Peyer's patch (tissue), 4 donors: ENCODE measurements at places on chromosomes 16 and 17.

- no peak for DNase-seq
Measured at GRCh38 chr17:32445497-32445896, 1.2 kb downstream of the PSMD11 start.

DNA sequence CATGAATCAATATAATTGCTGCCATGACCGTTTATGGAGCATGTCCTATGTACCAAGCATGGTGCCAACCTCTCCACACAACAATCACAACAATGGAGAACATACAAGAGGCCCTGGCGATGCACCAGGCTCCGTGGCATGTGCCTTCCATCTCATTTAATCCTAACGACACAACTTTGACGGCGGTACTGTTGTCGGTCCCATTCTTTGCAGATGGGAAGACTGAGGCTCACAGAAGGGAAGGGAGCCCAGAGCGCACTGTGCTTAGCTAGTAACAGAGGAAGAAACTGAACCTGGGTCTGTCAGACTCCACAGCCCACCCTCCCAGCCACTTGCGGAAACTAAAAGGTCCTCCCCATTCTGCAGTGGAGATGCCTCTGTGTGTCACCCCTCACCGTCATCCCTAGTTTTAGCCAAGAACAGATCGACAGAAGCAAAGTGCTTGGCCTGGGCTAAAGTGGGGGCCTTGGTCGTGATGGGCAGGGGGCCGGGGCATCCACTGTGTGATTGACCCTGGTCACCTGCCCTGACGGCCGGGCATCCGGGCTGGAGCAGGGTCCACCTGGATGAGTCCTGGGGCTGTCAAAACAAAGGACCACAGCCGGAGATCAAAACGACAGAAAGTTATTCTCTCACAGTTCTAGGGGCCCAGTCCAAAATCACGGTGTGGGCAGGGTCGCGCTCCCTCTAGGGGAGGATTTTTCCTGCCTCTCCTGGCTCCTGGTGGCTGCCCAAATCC, 183.9 kb downstream of the C16orf95 start:
- DNase-seq = no peak

GRCh38 chr17:5563456-5563855, 20.9 kb downstream of the NLRP1 start:
- no peak for DNase-seq

GRCh38 chr17:2860045-2860444, 63.8 kb downstream of the RAP1GAP2 start:
- DNase-seq = no peak

GRCh38 chr17:43530288-43531081, 15.7 kb downstream of the ETV4 start:
- DNase-seq = no peak

GRCh38 chr17:66455060-66455459, 152.6 kb downstream of the PRKCA start:
- DNase-seq = no peak

DNA sequence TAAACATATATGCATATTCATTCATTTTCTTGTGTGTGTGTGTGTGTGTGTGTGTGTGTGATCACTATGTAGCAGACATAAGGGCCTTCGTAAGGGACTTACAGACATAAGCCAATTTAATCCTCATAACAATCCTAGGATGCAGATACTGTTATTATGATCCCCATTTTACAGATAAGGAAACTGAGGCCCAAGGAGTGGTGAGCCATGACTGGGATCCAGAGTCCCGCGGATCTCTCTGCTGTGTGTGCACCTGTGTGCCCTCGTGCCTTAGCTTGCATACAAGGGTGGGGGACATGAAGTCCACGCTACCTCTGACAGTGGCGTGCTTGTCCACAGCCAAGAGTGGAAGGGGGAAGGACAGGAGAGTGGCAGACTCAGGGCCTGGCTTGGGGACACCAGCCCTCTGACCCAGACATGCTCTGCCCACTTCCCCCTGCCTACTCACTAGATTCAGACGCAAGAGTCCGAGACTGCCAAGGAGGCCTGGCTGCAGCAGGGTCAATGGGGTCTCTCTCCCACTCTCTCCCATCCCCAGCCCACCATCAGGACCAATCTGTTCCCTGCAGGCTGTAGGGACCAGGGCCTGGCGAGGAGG, 9.8 kb upstream of the SMTNL2 start:
- no peak for DNase-seq

DNA sequence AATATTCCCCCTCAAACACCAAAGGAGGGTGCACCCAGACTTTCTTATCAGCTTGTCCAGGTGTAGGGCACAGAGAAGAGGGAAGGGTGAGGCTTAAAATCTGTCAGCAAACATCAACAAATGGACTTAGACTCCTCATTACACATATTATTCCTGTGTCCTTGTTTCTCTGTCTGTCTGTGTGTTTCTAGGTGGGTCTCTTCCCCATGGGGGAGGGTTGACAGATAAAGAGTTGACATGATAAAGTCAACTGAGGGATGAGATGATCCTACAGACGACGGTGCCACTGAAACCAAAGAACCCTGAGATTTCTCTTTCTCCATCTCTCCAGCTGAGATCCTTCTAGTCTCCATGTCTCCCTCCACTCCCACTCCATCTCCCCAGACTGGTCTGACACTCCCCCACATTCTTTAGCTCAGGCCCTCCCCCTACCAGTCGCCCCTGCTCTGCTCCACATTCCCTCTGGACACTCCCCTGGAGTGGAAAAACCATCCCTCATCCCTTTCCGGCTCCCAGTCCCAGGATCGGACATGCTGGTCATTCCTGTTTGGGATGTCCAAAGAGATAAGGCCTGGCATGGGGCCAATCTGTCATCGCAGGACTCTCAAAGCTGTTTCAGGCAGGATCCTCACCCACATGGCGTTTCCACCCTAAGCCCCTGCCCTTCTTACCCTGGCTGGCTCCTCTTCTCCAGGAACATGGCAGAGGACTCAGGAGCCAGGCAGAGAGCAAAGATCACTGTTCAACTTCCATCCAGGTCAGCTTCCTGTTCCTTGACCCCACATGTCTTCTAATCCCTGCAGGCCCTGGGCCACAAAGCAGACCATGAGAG, 2.9 kb upstream of the ITGA3 start:
- DNase-seq = no peak

- DNase-seq = peak; percentile 97
Measured at GRCh38 chr17:81309140-81309858, 14.2 kb upstream of the SLC38A10 start.

GRCh38 chr17:72706396-72706981, 386.0 kb downstream of the SLC39A11 start:
- DNase-seq = no peak

GRCh38 chr16:84763164-84763563, 56.6 kb upstream of the CRISPLD2 start:
- DNase-seq = no peak

- no peak for DNase-seq
Measured at GRCh38 chr16:25235991-25236390, 19.2 kb downstream of the AQP8 start.

DNA sequence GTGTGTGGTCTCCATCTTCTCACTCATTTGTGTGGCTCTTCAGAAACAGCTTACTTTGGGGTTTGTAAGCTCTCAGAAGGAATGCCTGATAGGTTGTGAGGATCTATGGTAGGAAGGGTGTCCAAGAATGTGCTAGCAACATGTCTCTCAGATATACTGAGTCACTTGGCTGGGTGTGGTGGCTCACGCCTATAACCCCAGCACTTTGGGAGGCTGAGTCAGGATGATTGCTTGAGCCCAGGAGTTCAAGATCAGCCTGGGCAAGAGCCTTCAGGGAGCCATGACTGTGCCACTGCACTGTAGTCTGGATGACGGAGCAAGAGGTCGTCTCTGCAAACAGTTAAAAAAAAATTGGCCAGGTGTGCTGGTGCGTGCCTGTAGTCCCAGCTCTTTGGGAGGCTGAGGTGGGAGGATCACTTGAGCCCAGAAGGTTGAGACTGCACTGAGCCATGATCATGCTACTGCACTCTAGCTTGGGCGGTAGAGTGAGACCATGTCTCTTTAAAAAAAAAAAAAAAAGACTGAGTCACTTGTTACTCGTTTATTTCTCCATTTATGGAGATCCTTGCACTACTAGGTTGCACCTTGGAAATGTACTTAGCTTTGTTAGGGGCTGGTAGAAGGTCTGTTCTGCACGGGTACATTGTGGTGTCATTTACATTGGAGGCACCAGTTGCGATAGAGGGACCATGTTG, 232.0 kb downstream of the SNX29 start:
- DNase-seq = no peak

DNA sequence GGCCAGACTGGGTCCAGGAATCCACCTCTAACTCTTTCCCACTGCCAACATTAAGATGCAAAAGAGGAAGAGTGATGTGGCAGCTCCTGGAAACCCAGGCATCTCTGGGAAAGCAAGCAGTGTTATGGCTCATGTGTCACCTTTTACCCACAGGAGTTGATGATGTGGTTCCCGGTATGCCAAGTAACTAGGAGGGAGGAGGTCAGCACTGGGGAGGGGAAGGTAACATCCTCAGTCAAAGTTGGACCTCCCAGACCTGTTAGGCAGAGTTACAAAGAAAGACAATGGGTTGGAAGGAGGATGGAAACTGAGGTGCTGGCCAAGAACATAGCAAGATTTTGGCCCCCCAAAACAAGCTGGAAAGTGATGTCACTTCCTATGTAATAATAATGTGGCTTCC, 11.4 kb downstream of the KRABD2 start:
- DNase-seq = no peak

DNA sequence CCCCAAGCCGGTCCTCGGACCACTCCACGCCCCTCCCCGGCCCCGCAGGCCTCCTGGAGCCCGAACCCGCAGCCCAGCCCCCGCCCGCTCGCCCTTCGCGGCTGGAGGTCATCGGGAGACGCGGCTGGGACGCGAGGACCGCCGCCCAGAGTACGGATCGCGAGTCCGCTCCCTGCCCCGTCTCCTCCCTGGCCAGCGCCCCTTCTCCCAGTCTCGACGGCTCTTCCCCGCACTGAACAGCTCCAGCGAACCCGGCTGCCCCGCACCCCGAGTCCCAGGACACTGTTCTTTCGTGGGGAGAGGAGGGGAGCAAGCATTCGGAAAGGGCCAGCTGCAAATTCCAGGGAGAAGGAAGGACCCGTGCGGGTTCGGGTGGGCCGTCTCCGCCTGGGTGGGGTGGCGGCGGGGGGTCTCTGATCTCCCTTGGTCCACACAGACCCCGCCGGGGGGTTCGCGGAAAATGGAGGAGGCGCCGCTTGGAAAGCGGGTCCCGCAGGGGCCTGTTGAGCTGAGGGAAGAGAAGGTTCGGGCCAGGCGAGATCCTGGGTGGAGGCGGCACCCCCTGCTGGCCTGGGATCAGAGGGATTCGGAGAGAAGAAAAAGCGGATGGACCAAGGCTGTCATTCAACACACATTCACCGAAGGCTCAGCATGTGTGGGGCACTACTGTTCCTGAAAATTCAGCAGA, 632 bp upstream of the RTN4RL1 start:
- DNase-seq = peak; percentile 81

- DNase-seq = peak; percentile 61
Measured at GRCh38 chr17:48441231-48441711, 11.3 kb upstream of the SKAP1 start.

- DNase-seq = no peak
Measured at GRCh38 chr17:57582881-57583756, 162.0 kb downstream of the CCDC182 start.

- DNase-seq = peak; percentile 79
Measured at GRCh38 chr17:81514739-81515529, 2.3 kb upstream of the ACTG1 start.

DNA sequence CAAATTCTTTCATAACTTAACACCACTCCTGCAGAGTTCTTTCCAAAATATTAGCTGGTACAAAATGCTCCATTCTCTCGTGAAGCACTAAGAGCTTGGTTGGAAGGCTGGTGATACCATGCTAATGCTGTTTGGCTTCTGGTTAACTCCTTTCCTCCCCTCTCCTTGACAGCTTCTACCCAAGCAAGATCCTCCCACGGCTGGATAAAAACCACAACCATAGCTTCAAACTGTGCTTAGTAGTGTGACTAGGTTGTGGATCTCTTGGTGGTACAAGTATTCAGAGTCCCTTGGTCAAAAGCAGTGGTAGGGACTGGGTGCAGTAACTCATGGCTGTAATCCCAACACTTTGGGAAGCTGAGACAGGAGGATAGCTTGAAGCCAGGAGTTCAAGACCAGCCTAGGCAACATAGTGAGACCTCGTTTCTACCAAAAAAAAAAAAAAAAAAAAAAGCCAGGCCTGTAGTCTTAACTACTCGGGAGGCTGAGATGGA, 2.3 kb downstream of the PHAF1 start:
- no peak for DNase-seq

GRCh38 chr17:49403514-49404289, 11.0 kb downstream of the PHB1 start:
- DNase-seq = peak; percentile 65

DNA sequence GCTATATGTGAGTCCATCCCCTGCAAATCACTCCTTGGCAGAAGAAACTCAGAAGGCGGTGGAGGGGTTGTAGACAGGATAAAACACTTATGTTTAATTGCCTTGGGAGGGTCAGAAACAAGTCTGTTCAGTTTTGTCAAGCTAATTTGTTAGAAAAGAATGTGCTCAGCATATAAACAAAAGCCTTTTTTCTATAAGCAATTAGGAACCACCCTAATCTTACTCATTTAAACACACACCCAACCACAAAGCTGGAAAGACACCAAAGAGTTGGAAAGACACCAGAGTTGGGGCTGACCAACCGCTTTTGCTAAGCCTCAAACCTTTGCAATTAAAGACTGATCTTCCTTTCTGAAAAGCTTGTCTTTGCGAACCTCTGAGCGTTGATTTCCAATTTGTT, 439.2 kb upstream of the ERCC4 start:
- no peak for DNase-seq

- DNase-seq = peak; percentile 70
Measured at GRCh38 chr16:79599837-79600637, 500 bp downstream of the MAF start.

GRCh38 chr16:79303959-79304387, 296.6 kb downstream of the MAF start:
- DNase-seq = no peak

GRCh38 chr17:49817993-49818392, 29.5 kb downstream of the KAT7 start:
- peak; percentile 35 for DNase-seq

GRCh38 chr16:46832757-46833459, 1.9 kb upstream of the C16orf87 start:
- no peak for DNase-seq

DNA sequence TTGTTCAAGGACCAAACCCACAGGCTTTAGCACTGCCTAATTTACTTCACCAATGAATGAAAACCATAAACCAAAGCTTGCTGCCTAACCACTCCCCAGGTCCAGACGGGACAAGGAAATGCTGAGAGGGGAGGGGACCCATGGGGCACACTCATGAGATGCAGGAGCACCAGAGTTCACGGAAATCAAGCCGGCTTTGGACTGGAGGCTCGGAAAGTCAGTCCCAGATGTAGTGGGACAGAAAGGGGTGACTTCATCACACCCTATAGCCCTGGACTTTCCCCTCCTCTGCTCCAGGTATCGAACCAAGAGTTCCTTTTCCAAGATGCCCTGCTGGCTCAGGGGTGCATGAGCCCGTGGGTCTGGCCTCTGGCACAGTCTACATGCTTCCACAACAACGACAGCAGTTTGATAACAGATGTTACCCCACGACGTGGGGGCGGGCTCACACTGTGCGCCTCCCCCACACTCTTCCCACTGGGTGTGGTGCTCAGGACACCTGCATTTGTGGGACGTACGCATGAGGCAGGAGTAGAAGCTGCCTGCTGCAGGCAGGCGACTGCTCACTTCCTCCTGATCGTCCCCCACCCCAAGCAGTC, 63.2 kb downstream of the AMFR start:
- no peak for DNase-seq

- no peak for DNase-seq
Measured at GRCh38 chr17:76570457-76570856, 15.2 kb downstream of the ST6GALNAC2 start.

GRCh38 chr16:38941-39892, 14.2 kb downstream of the POLR3K start:
- peak; percentile 93 for DNase-seq

- DNase-seq = no peak
Measured at GRCh38 chr17:16158714-16159113, 56.6 kb downstream of the NCOR1 start.
